ENCODE measurements at places on chromosomes 12 and 14.

DNA sequence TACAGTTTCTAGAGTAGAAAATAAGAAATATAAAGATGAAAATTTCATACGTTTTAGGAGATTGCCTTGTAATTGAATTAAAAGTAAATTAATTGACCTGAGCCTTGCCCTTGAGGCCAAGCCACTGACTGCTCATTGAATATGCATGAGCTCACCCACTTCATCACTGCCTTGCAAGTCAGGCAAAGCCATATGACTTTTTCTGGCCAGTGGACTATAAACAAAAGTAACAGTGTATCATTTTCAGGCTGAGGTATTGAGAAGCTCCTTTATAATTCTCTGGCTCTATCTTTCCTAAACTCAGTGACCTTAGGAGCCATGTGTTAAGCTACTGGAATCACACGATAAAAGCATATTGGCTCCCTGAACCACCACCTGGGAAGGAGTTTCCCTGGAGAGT lies 369.3 kb downstream of the NUAK1 start:
- no peak for DNase-seq

DNA sequence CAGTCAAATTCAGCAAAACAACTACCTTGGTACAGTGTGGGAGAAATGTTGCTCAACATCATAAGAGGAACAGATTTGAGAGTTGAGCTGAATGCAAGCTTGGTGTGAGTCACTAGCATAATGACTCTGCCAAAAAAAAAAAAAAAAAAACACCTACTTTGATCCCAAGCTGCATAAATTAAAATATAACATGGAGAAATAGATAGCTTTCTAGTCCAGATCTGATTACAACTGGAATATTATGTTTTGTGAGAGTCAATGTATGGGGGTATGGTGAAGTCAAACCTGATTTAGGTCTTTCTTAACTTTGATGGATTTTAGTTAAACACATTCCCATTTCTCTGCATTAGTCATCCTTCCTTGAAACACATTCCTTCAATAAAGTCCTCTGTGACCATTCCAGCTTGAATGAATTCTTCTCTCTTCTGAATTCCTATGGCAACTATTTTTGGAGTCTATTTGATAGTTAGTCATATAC lies 188.1 kb downstream of the SLC5A8 start:
- no peak for DNase-seq

- peak; percentile 30 for DNase-seq
These were observed 167.6 kb downstream of the SLC41A2 start for GRCh38 chr12:104790296-104791125.

DNA sequence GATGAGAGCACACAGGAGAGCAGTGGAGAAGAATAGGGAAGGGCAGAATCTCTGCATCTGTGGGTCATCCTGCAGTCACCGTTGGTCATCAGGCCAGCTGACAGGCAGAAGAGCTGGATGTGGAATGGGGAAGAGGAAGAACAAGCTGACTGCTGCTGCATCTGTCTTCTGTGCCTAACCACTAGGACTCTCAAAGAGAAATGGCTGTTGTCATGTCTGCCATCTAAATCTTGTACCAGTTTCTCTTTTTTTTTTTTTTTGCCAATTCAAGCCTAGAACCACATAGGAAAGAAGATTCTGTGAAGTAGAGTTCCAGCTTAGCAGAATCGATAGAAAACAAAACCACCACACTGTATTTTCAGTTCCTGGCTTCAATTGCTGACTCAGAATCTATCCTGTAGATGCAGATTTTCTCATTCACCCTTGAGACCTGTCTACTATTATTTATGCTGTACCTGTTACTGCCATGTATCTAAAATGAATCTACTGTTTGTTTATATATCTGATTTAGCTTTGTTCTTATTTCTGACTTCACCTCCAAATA lies 421.9 kb upstream of the PRICKLE1 start:
- DNase-seq: no peak

DNA sequence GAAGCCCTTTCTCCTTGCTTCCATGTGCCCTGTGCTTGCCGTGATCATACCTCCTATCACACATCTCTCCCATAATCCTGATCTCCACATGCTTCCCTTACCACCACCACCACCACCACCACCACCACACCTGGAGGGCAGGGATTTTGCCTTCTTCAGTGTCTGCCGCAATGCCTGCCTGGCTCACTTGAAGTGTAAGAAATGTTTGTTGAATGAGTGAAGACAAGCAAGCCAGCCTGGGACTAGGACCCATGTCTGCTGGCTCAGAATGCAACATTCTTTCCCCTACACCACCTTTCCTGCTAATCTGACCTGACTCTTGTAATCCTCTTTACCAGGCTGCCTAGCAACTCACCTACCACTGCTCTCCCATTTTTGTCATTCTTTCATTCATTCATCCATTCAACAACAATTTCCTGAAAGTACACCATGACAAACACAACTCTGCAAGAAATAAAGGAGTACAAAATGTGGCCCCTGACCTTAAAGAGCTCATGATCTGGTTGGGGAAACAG lies 3.5 kb upstream of the NID2 start:
- DNase-seq: no peak

DNA sequence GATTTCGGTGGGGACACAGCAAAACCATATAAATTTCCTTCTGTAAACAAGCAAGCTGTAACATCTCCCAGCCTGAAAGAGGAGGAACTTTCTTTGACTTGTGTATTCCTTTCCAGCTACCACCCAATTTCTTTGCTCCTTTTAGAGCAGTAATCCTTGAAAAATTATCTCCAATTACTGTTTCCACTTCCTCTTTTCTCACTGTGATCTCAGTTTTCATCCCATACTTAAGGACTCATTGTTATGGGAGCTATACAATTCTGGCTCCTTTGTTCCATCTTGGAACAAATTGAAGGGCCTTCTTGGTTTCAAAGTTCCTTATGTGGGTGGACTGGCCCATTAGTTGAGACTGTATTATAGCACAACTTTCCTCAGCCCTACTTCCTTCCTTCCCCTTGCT lies 152.6 kb downstream of the AKAP6 start:
- no peak for DNase-seq

GRCh38 chr12:48717252-48717695 lies 767 bp upstream of the CCNT1 start:
- DNase-seq: no peak

GRCh38 chr12:98736352-98737321 lies 91.5 kb downstream of the APAF1 start:
- DNase-seq: no peak

DNA sequence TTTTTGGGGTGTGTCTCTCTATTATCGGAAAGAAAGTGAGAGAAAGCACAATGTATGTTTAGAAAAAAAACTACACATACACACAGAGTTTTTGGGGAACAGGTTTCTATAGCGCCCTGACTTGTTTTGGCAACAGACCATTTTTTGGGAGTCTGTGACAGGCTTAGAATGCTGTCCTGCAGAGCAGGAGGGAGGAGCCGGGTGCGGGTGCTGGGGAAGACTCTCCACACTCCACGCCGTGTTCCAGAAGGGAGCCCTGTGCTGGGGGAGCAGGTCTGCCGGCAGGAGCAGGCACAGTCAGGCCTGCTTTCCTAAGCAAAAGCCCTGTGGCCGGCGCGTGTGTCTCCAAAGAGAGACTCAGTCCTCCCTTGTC lies 26.5 kb downstream of the CD9 start:
- no peak for DNase-seq

GRCh38 chr14:53528185-53528671 lies 375.1 kb upstream of the DDHD1 start:
- DNase-seq: no peak

DNA sequence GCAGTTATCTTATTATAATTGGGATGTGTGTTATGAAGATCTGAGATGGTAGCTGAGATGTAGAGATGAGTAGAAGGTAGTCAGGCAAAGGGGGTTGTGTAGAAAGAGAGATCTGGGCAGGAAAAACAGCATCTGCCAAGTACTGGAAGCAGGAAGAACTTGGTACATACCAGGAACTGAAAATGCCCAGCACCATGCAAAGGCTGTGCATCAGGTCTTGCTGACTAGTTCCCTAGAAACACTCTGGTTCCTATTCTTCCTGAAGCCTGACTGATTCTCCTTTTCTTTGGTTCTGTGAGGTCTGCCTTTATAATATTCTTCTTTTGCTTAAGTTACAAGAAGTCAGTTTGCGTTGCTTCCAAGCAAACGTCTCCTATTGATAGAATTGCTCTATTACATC lies 6.7 kb upstream of the NFATC4 start:
- no peak for DNase-seq

GRCh38 chr12:2248901-2249381 lies 196.2 kb downstream of the CACNA1C start:
- DNase-seq: no peak

DNA sequence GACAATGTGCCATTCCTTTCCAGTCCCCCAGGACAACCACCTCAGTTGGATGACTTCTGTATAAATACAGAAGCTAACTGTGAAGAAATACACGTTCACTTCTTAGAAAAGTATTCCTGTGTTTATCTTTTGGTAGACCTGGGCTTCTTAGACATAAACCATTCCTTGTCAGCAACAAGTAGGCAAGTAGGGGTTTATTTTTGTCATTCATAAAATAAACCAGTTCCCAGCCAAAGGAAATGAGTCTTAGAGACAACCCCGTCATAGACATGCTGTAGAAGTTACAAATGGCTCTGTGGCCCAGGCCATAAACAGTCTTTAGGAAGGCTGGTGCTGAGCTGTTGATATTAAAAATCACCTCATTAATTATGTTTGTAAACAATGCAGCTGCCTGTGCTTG lies 243.2 kb downstream of the SPTSSA start:
- no peak for DNase-seq

GRCh38 chr12:102573237-102573636 lies 92.9 kb upstream of the IGF1 start:
- no peak for DNase-seq

GRCh38 chr12:112998987-112999767 lies 20.9 kb downstream of the OAS2 start:
- no peak for DNase-seq

DNA sequence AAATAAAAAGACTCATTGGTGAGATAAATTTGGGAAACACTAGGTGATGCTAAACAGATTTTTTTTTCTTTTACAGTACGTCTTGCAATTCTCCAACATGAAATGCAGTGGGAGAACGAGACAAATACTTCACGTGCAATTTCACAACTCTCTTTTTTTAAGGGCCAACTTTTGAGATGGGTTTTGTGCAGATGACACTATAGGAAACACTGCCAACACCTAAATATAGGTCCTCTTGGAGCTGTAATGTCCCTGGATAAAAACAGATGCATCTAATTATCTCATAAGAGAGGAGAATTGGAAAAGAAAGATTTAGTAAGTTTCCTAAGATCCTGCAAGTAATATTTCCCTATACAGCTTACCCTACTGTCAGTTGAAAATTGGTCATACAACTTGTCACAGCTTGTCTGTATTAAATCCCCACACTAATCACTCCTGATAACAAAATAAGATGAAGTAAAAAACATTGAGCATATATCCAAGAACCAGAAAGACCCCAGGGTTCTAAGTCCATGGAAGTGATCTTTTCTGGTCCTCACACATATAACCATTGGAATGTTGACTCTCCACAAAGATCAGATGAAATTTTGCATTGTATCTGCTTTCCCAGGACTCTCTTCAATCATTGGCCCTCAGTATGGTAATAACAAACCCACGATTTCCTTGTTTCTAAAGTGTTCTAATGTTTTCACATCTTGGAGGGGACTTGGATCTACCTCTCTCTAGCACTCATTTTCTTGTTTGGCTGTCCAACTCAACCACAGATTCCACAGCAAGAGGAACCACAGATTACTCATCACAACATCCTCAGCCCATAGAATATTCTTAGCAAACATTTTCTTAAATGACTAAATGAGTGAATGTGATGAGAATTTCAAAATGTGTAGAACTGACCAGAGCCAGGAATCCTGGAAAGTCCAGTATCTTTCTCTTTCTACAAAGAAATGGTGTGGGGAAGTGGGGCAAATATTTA lies 769.4 kb upstream of the USP15 start:
- DNase-seq: no peak

All from T-cell (primary cell).